ENCODE measurements at places on chromosomes 6 and 20. TPM values are rescaled to one million over a fixed set of nuclear protein-coding genes. Genes with fewer than 3 reads are reported as not detected.

MCHR2 gene
- not detected for total RNA-seq

FAM83B gene
- not detected for total RNA-seq

ZC2HC1B gene
- total RNA-seq: not detected

STX11 gene
- total RNA-seq: 2.7 TPM

ARHGAP40 gene
- total RNA-seq: not detected

Measured in cardiac atrium fibroblast (primary cell).